ENCODE measurements at places on chromosomes 2 and 18.

- DNase-seq, result no peak
These were observed 422.9 kb downstream of the ARHGAP15 start for GRCh38 chr2:143551971-143552650.

- DNase-seq, result no peak
These were observed 68.6 kb downstream of the LPIN1 start for GRCh38 chr2:11814979-11815510.

DNA sequence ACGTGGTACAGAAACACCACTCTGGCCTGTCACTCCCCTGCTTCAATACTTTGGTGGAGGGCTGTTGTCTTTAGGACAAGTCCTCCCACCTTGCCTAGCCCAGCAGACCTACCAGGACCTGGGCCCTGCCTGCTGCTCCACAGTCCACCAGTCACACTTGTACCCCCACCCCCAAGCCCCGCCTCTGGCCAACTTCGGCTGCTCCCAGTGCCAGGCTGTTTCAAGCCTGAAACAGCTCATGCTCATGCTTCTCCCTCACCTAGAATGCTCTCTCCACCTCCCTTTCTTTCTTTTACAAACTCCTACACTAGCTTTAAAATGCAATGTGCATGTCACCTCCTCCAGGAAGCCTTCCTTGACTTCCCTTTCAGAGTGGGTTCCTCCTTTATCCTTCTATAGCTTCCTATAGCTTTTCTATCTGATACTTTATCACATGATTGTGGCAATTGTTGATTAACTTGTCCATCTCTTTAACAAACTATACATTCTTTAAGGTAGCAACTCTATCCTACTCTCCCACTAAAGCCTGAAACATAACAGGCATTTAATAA, 4.8 kb upstream of the OXER1 start:
- DNase-seq, result no peak

GRCh38 chr2:211093743-211094303, 537.4 kb downstream of the CPS1 start:
- DNase-seq, result no peak

GRCh38 chr2:135997380-135997779, 12.0 kb upstream of the DARS1 start:
- DNase-seq, result peak; percentile 40

GRCh38 chr2:109209941-109210340, 80.9 kb downstream of the SH3RF3 start:
- no peak for DNase-seq

DNA sequence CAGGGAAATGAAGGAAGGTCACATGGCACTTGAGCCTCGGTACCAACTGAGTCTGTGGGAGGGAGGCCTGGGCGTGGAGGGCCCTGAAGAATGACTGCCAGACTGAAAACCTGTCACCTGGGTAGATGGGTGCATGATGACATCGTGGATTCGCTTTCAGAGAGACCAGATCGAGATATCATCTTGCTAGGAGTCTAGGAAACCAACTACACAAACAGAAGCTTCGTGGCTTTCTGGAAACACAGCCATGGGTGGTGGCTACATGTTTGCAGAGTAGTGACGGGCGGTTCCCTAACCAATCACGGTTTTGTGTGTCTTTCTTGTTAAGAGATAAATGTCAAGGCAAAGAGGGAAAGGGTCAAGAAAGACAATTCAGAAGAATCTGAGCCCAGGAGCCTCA, 155.0 kb downstream of the EIPR1 start:
- peak; percentile 80 for DNase-seq

DNA sequence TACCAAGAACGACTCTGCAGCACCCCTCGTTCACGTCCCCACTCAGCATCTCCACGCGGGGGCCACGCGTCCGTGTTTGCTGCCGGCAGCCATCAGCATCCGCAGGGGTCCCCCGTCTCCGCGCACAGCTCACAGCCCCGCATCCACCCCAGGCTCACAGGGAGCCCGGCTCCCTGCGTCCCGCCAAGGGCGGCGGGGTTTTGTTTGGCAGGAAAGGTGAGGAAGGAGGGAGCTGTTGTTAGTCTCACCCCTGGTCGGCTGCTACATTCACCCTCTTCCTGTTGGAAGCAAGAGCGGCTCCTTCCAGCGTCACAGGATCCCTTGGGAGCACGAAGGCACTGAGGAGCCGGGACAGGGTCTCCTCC, 131.0 kb upstream of the CTDP1 start:
- DNase-seq, result no peak

DNA sequence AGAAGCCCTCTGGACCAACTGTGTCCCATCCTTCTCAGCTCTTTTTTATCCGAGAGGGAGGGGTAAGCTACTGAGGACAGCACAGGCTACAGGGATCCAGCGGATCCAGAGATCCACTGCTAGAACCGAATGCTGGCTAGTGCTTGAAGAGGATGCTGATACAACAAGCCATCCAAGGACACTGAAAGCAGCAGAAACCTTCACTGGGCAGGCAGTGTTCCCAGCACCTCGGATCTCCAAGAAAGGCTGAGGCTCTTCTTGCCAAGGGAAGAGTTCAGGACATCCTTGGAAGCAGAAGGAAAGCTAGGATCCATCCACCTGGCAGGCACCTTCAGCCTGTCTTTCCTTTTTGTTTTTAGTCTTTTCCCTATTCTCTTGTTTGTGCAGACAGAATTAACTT, 13.2 kb upstream of the FHOD3 start:
- no peak for DNase-seq

DNA sequence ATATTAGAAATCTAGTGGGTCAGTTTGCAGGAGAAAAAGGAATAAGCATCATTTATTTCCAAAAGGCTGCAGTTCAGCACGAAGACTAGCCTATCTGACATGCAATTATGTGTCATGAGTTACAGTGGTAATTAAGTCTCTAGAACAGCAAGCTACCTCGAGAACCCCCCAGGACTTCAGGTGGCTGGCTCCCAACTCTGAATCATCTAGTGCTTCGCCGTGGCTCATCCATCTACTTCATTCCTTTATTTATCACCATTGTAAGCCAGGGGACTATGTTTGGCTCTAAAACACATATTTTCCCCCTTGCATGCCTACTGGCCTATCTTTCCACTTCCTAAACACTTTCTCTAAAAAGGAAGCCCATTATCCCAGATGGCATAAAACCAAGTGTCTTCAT, 121.6 kb downstream of the TXNL1 start:
- DNase-seq, result no peak

DNA sequence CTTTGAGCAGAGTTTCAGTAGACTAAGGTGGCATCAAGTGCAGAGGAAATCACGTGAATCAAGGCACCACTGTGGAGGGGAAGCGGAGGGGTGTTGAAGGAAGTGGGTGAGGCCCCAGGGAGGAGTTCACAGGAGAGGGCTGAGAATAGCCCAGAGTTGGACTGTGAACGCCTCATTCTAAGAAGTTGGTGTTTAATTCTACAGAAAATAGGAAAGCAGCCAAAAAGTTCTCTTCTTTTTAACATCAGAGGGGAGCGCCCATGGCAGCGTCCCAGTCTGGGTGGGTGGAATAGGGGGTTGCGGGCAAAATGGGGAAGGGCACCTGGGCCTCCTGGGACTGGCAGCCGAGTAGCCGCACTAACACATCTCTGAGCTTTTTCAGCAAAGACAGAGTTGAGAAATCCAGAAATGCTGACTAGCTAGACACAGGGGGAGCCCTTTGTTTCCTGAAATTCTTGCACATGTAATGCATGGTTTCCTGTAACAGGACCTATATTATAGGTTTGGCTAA, 97.0 kb downstream of the NEB start:
- peak; percentile 66 for DNase-seq

DNA sequence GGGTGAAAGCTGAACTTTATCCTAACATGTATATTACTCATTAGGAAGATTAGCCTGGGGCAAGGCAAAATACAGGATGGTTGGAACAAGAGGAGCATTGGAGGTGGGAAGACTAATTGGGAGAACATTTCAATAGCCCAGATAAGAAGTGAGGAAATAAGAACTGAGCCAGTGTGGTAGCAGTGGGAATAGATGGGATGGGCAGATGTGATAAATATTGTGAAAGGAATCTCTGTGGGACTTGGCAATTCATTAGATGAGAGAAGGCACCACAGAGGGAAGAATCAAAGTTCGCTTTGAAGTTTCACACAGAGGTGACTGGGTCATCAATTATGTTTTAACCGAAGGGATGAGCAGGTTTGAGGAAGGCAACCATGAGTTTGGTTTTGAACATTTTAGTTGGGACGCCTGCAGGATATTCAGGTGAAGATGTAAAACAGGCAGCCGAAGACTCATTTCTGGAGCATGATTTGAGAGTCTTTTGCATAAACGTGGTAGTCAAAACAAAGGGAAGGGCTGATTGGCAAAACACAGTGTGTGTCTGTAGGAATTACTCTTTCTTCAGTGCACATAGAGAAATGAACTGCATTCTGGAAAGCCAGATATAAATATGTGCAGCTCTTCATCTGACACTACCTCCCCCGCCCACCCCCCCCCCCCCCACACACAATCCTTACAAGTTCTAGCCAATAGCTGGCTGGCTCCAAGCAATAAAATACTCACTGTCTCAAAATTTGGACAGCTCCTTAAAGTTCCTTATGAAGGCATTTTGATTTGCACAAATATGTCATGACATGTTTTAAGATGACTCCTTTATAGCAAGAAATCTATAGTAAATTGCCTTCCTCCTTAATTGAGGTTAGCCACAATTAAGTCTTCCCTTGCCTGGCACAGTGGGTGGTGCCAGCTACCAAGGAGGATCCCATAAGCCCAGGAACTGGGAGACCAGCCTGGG, 1.9 kb upstream of the SLC1A4 start:
- DNase-seq, result peak; percentile 40

DNA sequence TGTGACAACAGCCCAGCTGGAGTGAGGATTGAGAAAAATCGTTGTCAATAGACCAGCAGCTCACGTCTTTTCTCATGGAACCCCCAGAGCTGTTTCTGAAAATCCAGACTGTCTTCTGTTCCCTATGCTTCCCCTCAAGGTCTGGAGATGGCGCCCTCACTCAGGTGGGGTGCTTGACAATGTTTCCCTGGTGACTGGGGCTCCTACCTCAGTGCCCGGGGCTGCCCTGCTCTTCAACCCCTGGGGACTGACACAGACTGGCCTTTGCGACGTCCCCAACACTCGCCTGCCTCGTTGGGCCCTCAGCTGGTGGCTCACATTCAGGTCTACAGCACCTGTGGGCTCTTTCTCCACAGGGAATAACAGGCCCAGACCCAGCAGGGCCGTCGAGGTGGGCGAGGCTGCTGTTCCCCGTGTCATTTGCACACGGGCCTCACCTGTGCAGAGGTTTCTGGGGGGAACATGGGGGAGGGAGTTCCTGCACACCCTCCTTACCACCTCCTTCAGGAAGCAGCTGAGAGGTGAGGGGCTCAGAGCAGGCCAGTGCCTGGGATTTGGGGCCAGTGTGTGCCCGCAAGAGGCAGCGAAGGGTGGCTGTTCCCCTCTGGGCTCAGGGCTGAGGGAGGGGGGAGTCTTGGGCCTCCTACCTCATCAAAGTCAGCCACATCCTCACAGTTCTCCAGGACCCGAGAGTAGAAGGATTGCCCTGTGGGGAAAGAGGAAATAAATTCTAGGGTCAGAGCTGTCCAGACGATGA, 59.3 kb upstream of the OTOF start:
- DNase-seq, result no peak

All from activated CD4-positive, alpha-beta T cell treated with anti-CD3 and anti-CD28 coated beads for 36 hours (primary cell).